AG08395 (cell line): ENCODE measurements at places on chromosomes 12 and 14.

- peak; percentile 88 for DNase-seq
Observed at GRCh38 chr14:76926521-76927251, 100.5 kb downstream of the LRRC74A start.

DNA sequence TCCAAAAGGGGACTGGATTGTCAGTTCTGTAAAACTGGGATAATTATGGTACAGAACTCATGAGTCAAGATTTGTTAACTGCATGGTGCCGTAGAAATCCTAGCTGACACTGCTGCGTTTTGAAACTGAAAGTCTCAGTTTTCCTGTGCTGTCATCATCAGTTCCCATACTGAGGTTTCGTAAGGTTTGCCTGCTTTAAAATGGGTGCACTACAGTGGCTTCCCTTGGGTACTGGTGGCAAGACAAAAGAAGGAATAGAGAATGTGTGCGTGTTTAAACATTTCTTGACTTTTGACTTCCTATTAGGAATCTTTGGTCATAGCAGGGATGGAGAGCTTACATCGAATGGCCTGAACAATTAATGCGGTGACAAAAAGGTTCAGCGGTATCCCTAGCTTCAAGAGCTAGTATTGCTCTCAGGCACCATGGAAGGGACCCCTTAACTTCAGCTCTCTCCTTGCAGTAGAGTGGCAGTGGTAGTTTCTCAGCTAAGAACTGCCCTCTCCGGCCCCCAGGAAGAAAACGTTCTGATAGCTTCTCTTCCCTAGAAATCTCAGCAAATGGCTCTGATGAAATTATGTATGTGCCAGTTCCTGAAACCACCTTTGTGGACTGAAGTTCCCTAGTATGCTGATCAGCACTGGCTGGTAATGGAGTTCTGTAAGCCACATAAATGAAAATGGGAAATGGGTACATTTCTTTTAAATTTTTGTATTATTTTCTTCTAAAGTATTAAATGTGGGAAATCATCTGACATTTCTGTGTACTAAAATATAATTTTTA lies 28.9 kb downstream of the ANO6 start:
- peak; percentile 30 for DNase-seq

- peak; percentile 76 for DNase-seq
Observed at GRCh38 chr12:95942524-95943329, at the start of gene CCDC38. CCDC38 (minus strand) TSS chr12:95942614; CDS start chr12:95936509, 6,105 bp downstream.

GRCh38 chr12:132186208-132186856 lies 42.1 kb downstream of the NOC4L start:
- no peak for DNase-seq

GRCh38 chr14:32601069-32601468 lies 272.0 kb downstream of the AKAP6 start:
- DNase-seq, result no peak

- peak; percentile 15 for DNase-seq
Observed at GRCh38 chr12:124188561-124189405, 106.1 kb upstream of the RFLNA start.

GRCh38 chr12:68482660-68483059 lies 128.0 kb upstream of the RAP1B start:
- no peak for DNase-seq

DNA sequence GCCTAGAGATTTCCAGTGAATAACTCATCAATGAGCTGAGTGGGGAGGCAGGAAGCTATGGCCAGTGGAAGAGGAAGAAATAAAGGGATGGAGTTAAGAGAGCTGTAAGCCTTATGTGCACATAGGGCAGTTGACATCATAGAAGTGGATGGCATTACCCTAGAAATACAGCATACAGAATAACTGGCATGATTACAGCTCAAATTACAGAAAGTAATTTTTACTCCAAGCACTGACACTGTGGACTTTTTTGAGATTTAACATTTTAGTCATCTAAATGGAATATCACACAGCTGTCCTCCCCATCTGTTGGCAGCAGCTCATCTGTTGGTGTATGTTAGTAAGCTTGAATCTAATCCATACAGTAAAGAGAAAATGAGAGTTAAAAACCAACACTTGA lies 5.4 kb upstream of the IPO8 start:
- no peak for DNase-seq

- DNase-seq, result no peak
Observed at GRCh38 chr12:122943196-122943595, 23.1 kb downstream of the ABCB9 start.

DNA sequence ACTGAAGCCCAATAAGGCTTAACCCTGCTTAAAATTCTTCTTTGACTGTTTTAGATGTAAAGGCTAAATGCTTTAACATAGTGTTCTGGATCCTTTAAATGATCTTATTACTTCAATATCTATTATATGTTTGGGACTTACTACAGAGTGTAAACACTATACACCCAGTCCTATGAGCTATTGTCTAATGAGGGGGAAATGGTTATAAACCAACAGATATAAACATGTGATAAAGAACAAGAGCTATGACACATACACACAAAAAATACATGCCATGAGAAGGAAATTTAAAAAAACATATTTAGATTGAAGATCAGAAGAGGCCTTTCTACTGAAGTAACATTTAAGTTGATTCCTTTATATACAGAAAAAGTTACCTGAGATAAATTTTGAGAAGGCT lies 505.1 kb downstream of the FOXG1 start:
- DNase-seq, result no peak

DNA sequence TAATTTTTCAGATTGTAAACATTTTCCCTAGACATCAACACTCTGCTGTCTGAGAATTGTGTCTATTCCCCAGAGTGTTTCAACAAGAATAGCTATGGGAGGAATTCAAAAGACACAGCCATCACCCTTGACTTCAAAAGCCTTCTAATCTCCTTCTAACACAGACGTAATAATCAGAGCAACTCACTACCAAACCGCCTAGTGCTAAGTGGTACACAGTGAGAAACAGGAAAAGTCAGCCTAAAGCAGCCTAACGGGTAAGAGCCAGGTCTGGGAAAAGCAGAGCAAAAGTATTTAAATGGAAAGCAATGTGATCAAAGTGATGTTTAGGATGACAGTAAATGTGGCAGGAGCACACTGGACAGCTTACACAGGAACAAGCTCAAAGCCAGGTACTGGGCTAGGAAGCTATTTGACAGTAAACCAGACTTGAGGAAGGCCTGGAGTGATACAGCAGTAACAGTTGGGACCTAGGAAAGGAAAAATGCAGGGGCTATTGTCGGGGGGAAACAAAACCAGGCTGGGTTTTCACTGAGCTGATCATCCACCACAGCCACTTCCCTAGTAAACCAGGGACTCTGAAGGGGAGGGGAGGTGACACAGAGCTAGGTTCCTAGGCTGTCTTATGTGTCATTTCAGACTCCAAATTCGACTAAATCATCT lies 29.4 kb downstream of the CORO1C start:
- DNase-seq, result no peak

GRCh38 chr14:69573831-69574262 lies 824 bp downstream of the CCDC177 start:
- DNase-seq, result no peak

DNA sequence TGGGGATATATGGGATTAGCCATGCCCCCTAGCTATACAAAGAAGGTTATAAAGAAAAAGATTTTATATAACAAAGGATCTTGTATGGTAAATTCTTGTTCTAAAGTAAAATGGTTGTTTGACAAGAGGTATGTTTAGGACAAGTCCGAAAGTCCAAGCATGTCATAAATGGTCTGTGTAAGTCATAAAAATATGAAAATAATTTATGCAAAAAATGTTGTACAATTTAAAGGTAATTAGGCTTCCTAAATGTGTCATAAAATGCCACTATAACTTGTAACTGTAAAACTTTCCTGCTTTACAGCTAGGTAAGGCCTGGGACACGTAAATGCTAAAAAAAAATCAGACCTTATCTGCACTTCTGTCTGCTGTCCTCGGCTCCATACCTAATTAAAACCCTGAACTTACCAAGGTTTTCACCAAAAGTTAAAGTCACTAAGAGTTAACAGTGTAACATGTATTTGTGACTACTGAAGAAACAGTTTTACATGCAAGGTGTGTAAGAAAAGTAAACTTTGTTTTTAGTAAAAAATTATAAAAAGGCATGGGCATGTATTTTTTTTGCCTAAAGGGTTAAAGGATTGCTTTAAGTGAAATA lies 110.0 kb upstream of the RESF1 start:
- no peak for DNase-seq

- no peak for DNase-seq
Observed at GRCh38 chr12:58502226-58502625, 418.1 kb downstream of the LRIG3 start.

- DNase-seq, result no peak
Observed at GRCh38 chr12:113436993-113437728, 15.0 kb downstream of the SDSL start.

DNA sequence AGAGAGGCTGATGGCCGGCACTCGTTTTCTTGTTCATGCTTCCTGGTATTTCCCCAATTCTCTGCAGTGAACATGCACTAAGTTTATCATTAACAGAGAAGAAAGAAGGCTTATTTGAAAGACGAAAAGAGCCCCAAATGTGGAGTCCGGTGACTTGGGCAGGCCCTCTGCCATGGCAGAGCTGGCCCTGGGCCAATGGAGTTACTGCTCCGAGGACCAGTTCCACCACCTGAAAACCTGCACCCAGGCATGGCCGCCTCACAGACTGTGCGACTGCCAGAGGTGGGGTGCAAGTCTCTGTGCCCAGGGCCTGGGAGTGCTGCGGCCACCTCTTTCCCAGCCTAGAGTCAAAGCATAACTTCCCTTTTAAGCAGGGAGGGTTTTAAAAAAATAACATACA lies 24.9 kb downstream of the DEGS2 start:
- no peak for DNase-seq

DNA sequence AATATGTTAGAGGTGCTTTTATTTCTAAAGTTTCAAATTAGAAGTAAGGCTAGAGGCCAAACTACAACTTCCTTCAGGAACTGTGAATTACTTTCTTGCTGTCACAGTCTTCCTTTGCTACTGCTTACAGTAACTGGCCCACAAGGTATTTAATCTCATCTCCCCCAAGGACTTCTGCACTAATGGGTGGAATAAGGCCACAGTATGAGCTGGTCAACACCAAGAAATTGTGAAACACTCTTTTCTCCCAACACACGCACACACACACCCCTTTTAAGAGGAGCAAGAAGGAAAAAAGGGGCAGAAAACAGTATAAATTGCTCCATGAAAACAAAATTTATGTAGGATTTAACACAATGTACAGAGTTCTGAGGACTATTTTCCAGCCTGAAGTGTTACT lies 45.6 kb downstream of the SCAF11 start:
- no peak for DNase-seq

DNA sequence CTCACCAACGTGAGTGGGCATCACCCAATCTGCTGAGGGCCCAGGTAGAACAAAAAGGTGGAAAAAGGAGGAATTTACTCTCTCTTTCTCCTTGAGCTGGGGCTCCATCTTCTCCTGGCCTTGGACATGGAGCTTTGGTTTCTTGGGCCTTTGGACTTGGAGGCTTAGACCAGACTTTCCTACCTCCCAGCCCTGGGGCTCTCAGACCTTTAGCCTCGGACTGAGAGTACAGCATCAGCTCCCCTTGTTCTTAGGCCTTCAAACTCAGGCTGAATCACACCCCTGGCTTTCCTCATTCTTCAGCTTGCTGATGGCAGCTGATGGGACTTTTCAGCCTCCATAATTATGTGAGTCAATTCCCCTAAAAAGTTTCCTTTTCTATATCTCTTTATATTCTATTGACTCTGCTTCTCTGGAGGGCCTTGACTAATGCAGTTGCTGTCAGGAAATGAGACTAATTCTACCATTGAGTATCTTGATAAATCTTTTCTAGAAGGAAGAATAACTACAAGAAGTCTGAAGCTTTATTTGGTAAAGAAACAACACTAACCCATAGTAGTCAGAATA lies 15.9 kb upstream of the CLEC4E start:
- DNase-seq, result no peak

DNA sequence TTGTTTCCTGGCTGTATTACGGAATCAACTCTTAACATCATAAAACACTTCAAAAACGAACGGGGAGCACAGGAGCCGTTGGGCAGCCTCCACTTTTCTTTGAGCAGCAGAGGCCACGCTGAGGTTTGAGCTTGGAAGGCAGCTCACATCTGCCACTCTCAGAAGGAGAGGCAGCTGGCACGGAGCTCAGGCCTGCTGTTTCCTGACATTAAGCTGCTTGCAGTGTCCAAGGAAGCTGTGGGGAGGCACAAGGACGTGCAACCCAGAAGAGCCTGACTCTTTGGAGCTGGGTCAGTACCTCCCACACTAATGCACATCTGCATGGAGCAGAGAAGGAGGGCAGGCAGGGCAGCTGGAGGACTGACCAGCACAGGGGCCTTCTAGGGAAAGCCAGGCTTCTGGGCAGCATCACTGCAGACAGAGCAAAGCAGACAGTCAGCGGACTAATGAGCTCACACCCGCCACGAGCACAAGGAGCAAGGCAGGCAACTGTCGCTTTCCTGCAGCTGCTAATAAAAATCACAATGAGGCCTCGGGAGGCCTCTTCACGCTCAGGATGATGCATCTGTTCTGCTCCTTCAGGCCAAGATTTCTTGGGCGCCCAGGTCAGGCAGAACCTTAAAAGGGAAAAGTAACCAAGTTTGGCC lies 211.1 kb downstream of the GLT1D1 start:
- DNase-seq, result no peak

DNA sequence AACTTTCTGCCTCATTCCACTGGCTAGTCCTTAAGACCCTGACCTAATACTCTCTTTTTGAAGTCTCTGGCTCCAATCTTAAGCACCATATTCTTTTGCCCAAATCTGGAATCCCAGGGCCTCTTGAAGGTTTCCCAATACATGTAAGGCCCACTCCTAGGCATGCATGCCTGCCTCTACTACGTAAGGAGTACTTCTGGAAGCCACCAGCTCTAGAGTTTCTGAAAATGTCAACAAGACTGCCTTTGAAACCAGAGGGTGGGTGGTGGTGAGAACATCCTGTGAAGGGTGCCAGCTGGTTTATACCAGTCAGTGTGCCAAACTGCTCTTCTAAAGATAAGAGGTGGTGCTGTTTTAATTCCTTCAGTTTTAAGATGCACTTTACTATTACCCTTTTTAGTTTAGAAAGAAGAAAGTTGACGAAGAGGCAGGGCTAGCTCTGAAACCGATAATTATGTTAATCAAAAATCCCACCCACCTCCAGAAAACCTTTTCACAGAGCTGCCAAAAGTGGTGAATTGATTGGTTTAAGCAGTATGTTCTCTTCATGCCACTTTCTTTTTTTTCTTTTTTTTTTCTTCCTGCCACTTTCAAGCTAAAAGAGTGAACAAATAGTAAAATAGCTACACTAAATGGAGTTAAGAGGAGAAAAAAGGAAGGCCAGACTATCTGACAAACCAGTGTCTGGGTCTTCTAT lies 8.7 kb upstream of the WDR89 start:
- no peak for DNase-seq
